ENCODE measurements at places on chromosomes 2 and 18.

- DNase-seq = no peak
Measured at GRCh38 chr2:119253114-119253702, 29.6 kb downstream of the STEAP3 start.

- DNase-seq = no peak
Measured at GRCh38 chr18:28837100-28837499, 660.2 kb upstream of the CDH2 start.

GRCh38 chr2:168716839-168717238, 85.6 kb upstream of the NOSTRIN start:
- no peak for DNase-seq

GRCh38 chr2:54577944-54578647, 122.0 kb downstream of the SPTBN1 start:
- DNase-seq = no peak

DNA sequence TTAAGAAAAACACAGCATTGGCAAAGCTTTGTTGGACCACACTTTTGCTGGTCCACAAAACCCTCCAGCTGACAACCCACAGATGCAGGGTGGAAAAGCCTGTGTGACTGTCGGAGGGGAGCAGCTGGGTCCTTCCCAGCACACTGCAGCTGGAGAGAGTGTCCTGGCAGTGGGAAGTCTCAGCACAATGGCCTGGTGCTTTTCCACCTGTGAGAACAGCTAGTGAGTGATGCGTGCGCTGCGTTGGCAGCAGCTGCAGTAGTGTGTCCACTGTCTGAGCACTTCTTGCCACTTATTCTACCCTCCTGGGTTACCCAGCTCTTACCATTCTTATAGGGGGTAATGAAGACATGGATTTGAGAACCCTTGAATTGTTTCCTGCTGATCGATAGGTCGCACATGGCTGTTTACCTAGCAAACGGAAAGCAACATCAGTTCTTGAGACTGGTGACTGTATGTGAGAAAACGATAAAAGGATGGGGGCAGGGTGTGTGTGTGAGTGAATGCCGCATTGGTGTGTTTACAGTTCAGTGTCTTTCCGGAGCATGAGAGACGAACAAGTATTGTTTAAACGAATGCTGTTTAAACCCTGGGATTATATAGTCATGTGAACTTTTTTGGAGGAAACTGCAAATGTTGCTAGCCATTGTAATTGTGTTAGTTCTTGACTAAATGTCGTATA, 69.7 kb downstream of the LYPD6 start:
- no peak for DNase-seq

DNA sequence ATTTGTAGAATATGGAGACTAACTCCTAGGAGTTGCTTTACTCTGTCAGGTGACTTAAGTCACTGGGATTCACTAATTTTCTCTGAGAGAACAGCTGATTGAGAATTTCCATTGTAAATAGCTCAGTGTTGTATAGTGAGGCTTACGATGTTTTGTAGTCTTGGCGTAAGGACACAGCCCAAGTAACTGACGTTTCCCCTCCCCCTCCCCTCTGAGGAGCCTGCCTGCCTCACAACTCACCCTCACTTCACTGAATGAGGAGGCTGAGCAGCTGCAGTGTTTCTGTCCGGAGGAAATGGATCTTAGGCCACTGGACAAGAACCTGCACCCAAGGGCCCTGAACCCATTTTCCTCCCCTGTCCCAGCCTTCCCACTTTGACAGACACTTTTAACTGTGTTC, 264.6 kb downstream of the PHLPP1 start:
- no peak for DNase-seq
